ENCODE measurements at places on chromosomes 16 and 17.

DNA sequence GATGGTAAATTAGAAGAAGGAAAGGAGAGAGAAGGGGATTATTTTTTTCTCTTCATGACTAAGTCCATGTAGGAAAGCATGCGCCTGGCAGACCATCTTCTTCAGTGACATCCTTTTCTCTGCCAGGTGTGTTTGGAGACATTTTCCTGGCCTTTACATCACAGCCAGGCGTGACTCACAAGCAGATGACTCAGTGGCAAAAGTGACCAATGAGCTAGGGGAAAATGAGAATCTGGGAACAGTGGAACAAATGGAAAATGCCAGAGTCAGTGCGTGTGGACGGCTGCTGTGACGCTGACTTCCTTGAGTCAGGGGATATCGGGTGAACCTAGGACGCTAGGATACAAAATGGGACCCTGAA, 9.4 kb downstream of the KIAA0513 start:
- no peaks in the 10 kb centered on the region for H3K4me1 ChIP-seq
- H3K27me3 ChIP-seq: no peaks in the 10 kb centered on the region
- no peak overlapping the region for H3K27ac ChIP-seq
- no peak for DNase-seq
- no peak overlapping the region for H3K4me3 ChIP-seq

DNA sequence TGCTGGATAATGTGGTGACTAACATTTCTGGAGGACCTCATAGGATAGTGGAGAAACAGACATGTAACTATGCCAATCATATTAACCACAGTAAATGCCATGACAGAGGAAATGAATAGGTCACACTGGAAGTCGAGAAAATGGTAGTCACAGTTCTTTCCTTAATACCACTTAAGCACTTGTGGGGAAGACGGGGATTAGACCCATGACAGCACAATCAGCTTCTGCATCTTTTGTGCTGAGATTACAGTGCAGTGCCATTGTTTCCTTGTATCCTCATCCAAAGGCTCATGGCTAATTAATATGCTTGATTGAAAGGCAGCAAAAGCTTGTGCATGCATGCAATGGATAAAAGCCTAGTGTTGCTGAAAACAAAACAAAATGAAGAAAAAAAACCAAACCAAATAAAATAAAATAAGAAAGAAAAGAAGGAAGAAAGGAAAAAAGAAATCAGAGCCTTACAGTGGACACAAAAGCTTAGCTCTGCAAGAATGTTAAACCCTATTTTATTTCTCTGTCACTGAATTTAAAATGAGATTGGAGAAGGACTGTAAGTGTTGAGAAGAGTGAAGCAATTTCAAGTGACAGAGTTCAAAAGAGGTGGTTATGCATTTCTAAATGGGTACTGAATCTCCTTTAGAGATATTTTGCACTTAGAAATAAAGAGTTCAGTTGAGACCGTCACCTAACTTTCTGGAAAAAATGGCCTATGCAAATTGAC, 1011.9 kb downstream of the CDH8 start:
- H3K4me1 ChIP-seq: no peaks in the 10 kb centered on the region
- H3K27me3 ChIP-seq: no peaks in the 10 kb centered on the region
- no peaks in the 10 kb centered on the region for H3K36me3 ChIP-seq
- no peak overlapping the region for H3K4me3 ChIP-seq
- no peak overlapping the region for H3K27ac ChIP-seq

DNA sequence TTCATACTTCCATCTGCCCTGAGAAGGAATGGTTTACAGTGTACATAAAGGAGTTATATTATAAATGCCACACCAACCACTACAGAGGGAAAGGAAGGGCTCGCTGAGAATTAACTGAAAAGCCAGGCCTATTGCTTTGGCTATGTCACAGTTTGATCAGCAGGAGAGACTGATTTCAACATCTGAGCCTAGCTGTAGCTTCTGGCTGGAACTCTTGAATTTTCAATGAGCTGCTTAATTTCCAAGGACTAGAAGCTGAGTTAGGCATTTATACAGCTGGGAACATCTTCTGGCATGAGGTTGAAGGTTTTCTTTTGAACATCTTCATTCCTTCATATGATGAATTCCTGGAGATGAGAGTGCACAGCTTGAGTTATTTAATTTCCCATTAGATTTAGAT, 47.6 kb upstream of the GNAO1 start:
- no peak overlapping the region for H3K27ac ChIP-seq
- H3K4me1 ChIP-seq: no peaks in the 10 kb centered on the region
- H3K4me3 ChIP-seq: no peak overlapping the region
- no peaks in the 10 kb centered on the region for H3K36me3 ChIP-seq
- no peak for DNase-seq

DNA sequence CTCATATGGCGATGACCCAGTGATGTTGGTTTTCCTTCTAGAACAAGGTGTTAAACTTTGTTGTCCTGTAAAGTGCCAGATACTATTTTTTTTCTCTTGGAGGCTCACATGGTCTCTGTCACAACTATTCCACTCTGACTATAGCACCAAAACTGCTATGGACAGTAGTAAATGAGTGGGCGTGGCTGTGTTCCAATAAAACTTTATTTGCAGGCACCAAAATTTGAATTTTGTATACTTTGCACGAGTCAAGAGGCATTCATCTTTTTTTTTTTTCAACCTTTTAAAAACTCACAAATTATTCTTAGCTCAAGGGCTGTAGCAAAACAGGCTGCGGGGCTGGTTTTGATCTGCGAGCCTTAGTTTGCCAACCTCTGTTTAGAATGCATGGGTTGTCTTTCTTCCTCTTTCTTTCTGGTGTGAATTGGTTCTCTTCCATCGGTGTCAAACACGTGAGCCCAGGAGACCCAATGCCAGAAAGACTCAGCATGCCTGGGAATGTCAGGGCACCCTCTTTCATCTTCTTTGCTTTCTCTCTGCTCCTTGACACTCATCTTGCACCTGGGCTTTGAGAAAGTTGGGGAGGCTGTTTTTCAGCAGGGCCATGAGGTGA, 2.1 kb downstream of the SYT17 start:
- H3K27me3 ChIP-seq: peaks cover 29% of the 10 kb centered on the region
- DNase-seq: no peak
- H3K27ac ChIP-seq: no peak overlapping the region
- H3K36me3 ChIP-seq: no peaks in the 10 kb centered on the region
- H3K4me1 ChIP-seq: no peaks in the 10 kb centered on the region
- no peak overlapping the region for H3K4me3 ChIP-seq

- no peak overlapping the region for H3K4me3 ChIP-seq
- no peak overlapping the region for H3K27ac ChIP-seq
- H3K27me3 ChIP-seq: no peaks in the 10 kb centered on the region
- H3K36me3 ChIP-seq: no peaks in the 10 kb centered on the region
- no peak for DNase-seq
Observed at GRCh38 chr17:45703348-45703747, 80.8 kb upstream of the CRHR1 start.

- H3K27ac ChIP-seq: peak overlapping the region; percentile 93
- H3K4me3 ChIP-seq: peak overlapping the region; percentile 38
- no peaks in the 10 kb centered on the region for H3K27me3 ChIP-seq
- no peaks in the 10 kb centered on the region for H3K36me3 ChIP-seq
Observed at GRCh38 chr16:2033057-2033908, 6.6 kb downstream of the NHERF2 start.

DNA sequence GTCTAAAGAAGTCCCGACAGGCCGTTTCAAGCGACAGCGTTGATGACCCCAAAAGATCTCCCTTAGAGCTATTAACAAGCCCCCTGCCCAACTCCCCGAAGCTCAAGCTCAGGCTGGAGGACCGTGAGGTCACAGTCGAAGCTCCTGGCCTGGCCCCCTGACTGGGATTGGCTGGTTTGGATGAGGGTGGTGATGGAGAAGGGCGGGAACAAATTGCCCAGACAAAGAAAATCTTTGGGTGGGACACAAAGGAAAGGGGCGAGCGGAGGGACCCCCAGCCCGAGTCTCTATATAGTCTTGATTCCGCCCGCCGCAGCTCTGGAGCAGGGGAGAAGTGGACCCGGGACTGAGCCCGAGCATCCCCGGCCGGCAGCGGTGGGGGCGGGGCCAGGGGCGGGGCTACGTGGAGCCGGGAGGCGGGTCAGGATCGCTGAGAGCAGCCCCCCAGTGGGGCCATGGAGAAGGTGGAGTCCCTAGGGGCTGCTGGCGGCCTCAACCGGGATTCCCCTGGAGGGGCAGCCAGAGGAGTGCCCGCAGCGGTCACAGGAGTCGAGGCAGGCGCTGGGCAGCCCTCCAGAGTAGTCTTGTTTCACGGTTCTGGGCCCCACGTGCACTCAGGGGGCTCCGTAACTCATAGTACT, 982 bp upstream of the NEURL4 start:
- peaks cover 30% of the 10 kb centered on the region for H3K4me1 ChIP-seq
- H3K4me3 ChIP-seq: peak overlapping the region; percentile 77
- H3K36me3 ChIP-seq: no peaks in the 10 kb centered on the region
- DNase-seq: peak; percentile 54
- peak overlapping the region; percentile 87 for H3K27ac ChIP-seq
- peaks cover 27% of the 10 kb centered on the region for H3K27me3 ChIP-seq

GRCh38 chr17:65039336-65039988, 17.1 kb downstream of the GNA13 start:
- H3K4me3 ChIP-seq: no peak overlapping the region
- peaks cover 56% of the 10 kb centered on the region for H3K4me1 ChIP-seq
- H3K27me3 ChIP-seq: no peaks in the 10 kb centered on the region
- no peaks in the 10 kb centered on the region for H3K36me3 ChIP-seq
- DNase-seq: no peak

- DNase-seq: no peak
- no peaks in the 10 kb centered on the region for H3K36me3 ChIP-seq
- no peak overlapping the region for H3K27ac ChIP-seq
- no peaks in the 10 kb centered on the region for H3K4me1 ChIP-seq
- no peak overlapping the region for H3K4me3 ChIP-seq
Observed at GRCh38 chr16:50442221-50442620, 73.4 kb upstream of the BRD7 start.

- no peak overlapping the region for H3K4me3 ChIP-seq
- no peak overlapping the region for H3K27ac ChIP-seq
- peaks cover 3% of the 10 kb centered on the region for H3K36me3 ChIP-seq
- no peaks in the 10 kb centered on the region for H3K4me1 ChIP-seq
- no peak for DNase-seq
Observed at GRCh38 chr16:85190572-85190971, 78.3 kb upstream of the CIBAR2 start.

GRCh38 chr17:78889531-78889930, 13.5 kb downstream of the CEP295NL start:
- H3K27me3 ChIP-seq: no peaks in the 10 kb centered on the region
- H3K4me3 ChIP-seq: no peak overlapping the region
- no peak for DNase-seq
- H3K36me3 ChIP-seq: no peaks in the 10 kb centered on the region
- H3K27ac ChIP-seq: peak overlapping the region; percentile 99
- peaks cover 100% of the 10 kb centered on the region for H3K4me1 ChIP-seq

DNA sequence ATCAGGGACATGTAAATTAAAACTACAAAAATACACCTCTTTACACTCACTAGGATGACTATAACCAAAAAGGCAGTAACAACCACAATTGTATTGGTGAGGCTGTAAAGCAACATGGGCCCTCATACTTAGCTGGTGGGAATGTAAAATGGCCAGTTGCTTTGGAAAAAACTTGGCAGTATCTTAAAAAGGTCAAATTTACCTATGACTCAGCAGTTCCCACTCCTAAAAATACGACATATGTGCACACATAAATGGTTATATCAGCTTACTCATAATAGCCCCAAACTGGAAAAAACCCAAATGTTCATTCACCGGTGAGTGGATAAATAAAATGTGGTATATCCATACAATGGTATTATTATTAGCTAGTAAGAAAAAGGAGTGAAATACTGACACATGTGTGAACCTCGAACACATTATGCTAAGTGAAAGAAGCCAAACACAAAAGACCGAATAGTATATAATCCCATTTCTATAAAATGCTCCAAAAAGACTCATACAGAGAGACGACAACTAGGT, 391.4 kb downstream of the NPIPA8 start:
- no peaks in the 10 kb centered on the region for H3K27me3 ChIP-seq
- no peak overlapping the region for H3K4me3 ChIP-seq
- no peaks in the 10 kb centered on the region for H3K36me3 ChIP-seq
- DNase-seq: no peak
- H3K4me1 ChIP-seq: peaks cover 7% of the 10 kb centered on the region

DNA sequence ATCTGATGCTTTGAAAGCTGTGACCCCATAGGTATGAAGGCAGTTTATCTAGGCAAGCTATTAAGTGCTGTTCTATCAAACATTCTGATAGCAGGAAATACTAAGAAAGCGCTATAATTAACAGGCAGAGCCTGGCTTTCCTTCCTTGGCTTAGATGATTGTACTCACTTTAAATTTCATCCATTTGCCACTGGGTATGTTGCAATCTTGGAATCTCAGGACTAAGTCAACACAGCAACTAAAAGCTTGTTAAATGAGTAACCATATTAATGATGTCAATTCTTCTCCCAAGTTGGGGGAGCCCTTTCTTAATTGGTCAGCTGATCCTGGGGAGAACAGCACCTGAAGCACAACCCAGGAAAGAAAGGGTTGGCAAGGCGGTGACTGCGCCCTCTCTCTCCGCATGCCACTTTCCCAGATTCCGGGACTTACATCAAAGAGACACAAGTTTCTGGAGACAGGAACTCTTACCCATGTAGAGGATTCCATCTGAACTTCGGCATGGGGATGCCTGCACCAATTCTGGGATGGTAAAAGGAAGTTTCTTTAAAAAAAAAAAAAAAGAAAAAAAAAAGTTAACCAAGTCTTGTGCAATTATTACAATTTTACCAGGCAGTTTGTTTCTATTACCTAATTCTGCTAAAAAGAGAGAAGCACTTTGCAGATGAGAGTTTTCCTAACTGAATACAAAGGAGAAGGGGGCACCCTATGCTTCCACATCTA, 54.4 kb upstream of the ICAM2 start:
- H3K4me1 ChIP-seq: no peaks in the 10 kb centered on the region
- peak overlapping the region; percentile 27 for H3K27ac ChIP-seq
- DNase-seq: no peak
- H3K36me3 ChIP-seq: peaks cover 3% of the 10 kb centered on the region
- no peaks in the 10 kb centered on the region for H3K27me3 ChIP-seq

GRCh38 chr17:82932518-82933310, 92.9 kb upstream of the ZNF750 start:
- peaks cover 8% of the 10 kb centered on the region for H3K36me3 ChIP-seq
- no peak for DNase-seq
- no peaks in the 10 kb centered on the region for H3K4me1 ChIP-seq
- H3K27ac ChIP-seq: peak overlapping the region; percentile 78
- no peak overlapping the region for H3K4me3 ChIP-seq
- H3K27me3 ChIP-seq: no peaks in the 10 kb centered on the region

GRCh38 chr16:81465375-81465943, 20.9 kb downstream of the CMIP start:
- H3K36me3 ChIP-seq: no peaks in the 10 kb centered on the region
- H3K4me1 ChIP-seq: peaks cover 44% of the 10 kb centered on the region
- DNase-seq: no peak
- H3K4me3 ChIP-seq: no peak overlapping the region
- H3K27ac ChIP-seq: no peak overlapping the region

GRCh38 chr16:49635009-49635350, 220.9 kb downstream of the ZNF423 start:
- no peak overlapping the region for H3K4me3 ChIP-seq
- no peaks in the 10 kb centered on the region for H3K4me1 ChIP-seq
- no peaks in the 10 kb centered on the region for H3K27me3 ChIP-seq

DNA sequence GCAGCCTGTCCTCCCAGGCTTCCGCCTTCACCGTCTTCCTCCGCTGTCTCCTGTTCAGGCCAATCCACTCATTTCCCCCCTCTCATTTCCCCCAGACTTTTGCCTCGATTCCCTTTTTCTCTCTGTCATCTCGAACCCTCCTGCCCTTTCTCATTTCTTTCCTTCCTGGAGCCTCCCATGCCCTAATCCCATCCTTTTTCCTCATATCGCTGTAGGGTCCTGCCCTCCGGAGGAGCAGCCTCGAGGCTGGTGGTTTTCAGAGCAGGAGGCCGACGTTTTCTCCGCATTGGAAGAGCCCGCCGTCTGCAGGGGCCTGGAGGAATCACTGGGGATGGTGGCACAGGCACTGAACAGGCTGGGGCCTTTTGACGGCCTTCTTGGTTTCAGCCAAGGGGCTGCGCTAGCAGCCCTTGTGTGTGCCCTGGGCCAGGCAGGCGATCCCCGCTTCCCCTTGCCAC, 597 bp downstream of the OVCA2 start:
- H3K27me3 ChIP-seq: no peaks in the 10 kb centered on the region
- no peak for DNase-seq
- peaks cover 51% of the 10 kb centered on the region for H3K36me3 ChIP-seq
